Stimulated activated CD4-positive, alpha-beta T cell treated with anti-CD3 and anti-CD28 coated beads, Interleukin-2, amount 100 ng/mL, for 4 hours (primary cell): ENCODE measurements at places on chromosomes 7 and 10.
A peak's percentile ranks its signal among the peaks of the same experiment; 100 is the strongest.

- DNase-seq = no peak
Observed at GRCh38 chr10:88315755-88316154, 267.4 kb downstream of the RNLS start.

- no peak for DNase-seq
Observed at GRCh38 chr10:99619090-99619800, 994 bp downstream of the SLC25A28 start.

- DNase-seq = no peak
Observed at GRCh38 chr10:22856444-22857074, 71.3 kb upstream of the ARMC3 start.

- no peak for DNase-seq
Observed at GRCh38 chr10:56068473-56069263, 292.4 kb downstream of the ZWINT start.

DNA sequence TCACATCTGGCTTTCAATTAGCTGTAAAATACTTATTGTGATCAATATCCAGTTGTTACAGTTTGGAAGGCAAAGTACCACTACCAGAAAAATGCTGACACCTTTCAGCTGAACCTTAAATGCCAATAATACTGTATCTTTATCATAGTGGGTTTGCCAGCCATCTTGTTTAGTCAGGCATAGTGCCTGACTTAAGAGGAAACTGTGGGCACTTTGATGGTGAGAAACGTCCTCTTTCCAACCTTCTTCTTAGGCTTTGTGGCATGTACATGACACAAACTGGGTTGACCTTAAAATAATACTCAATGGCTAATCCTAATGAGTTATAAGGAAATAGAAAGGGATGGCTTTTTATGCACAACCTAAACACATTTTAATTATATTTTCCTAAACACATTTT lies 52.3 kb upstream of the PRR15 start:
- no peak for DNase-seq

- DNase-seq = no peak
Observed at GRCh38 chr7:48971173-48971572, 46.8 kb downstream of the CDC14C start.

- DNase-seq = no peak
Observed at GRCh38 chr7:145036604-145037405, 201.0 kb upstream of the TPK1 start.

DNA sequence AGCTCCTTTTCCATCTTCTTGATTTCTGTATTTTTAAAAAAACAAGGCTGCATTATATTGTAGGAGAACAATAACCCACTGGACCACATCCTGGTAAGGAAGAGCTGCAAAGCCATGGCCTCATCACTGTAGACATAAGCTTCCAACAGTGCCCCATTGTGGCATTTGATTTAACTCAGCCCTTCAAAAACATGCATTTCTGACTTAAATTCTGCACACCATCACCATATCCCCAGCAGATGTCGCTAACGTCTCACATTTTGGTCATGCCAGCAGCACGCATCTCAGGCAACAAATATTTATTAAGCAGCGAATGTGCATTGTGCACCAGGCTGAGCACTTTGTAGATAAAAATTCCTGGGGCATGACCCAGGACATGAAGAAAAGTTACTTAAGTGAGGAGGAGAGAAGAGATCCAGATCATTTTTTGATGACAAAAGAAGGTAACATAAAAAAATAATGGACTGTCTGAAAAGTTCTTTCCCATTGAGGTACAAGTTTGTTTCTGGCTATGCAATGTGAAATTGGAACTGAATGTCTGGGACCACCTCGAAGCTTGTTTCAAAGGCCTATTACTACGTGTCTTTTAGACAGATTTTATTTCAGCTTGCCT lies 164.6 kb upstream of the CDCA7L start:
- peak; percentile 41 for DNase-seq

- DNase-seq = no peak
Observed at GRCh38 chr10:69295027-69295636, 16.8 kb downstream of the HK1 start.

GRCh38 chr7:95209788-95210187 lies 114.5 kb downstream of the PON1 start:
- no peak for DNase-seq

GRCh38 chr10:119006451-119007210 lies 22.9 kb upstream of the NANOS1 start:
- DNase-seq = no peak

GRCh38 chr10:12235796-12236195 lies 39.8 kb downstream of the CDC123 start:
- DNase-seq = no peak

DNA sequence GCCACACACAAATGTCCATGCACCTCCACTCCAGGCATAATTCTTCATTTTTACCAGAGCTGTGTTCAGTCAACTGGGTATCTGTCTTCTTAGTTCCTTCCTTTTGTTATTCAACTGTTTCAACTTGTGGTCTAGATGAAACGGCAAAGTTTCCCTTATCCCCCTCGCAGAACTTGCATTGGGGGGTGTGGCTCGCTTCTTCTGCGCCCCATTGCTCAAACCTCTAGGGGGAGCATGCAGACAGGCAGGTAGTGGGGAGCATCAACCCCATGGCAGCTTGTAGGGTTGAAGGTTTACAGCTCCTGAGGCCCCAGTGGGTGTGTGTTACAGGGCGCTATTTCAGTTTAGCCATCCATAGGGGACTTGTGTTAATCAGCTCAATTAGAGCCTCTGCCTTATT lies 38.3 kb upstream of the COBL start:
- DNase-seq = no peak

DNA sequence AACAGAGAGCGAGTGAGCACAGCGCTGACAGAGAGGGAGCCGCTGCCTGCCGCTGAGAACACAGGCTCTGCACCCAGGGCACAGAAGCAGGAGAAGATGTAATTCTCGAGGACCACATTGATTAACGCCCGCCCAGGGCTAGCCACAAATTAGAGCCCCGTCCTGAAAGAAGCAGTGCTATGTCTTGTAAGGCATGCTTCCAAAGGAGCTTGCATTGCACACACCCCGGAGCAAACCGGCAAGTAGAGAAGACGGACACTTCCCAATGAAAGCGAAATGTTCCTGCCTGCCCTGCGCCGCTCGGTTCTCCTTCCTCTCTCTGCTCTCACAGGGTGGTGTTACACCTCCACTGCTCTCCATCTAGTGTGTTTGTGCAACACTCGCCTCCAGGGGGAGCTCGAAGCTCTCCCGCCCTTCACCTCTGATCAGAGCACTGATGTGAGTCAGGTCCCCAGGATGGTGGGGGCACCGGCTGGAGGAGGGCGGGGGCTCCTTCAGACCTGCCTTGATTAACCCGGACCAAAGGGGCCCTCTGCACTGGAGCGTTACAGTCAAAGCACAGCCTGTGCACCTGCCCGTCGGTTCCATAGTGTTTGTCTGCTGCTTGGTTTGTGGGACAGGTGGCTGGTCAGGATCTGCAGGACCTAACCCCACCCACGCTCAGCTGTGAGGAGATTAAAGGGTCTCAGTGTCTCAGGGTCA lies 316.5 kb downstream of the ADARB2 start:
- DNase-seq = peak; percentile 46

DNA sequence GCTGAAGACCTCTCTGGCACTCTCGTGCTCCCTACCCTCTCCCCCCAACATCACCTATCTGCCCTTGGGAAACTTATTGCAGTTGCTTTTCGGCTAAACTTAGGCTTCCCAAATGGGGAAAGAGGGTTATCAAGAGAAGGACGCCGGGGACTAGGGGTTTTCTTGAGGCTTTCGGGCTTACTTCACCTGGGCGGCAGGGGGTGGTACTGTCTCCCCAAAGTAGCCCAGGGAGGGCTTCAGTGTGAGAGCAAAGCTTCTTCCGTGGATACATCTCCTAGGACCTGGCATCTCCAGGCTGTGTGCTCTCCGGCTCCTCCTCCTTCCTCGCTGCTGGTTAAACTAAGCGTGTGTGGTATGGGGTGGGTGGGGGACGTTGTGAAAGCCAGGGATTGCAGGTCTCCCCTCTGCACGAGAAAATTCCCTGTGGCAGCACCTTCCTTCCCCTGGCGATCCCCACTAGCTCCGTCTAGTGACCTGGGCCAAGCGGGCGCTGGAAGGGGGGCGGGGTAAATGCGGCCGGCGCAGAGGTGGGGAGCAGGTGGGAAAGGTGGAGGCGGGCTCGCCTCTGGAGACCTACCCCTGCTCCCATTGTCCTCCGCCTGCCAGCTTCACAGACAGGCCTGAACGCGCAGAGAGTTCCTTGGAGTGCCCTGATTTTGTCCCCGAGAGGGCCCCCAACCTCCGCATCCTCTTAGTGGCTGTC lies 1.1 kb downstream of the PLXDC2 start:
- no peak for DNase-seq

- no peak for DNase-seq
Observed at GRCh38 chr10:118508863-118509262, 86.6 kb downstream of the PRLHR start.

DNA sequence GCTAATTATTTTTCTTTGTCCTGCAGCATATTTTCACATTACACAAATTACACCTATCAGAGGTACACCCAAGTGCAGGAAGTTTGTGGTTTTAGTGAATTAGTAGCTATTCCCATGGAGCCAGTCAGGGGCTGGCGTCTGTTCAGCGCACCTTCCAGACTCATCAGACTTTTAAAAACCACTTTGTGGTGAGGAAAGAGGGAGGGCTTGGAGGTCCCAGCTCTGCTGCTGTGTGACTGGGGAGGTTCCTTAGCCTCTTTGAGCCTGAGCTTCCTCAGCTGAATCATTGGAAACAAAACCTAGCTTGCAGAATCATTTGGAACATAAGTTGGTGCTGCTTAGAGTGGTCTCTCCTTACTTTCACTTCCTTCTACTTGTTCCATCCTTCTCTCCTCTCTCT lies 175.4 kb downstream of the SORCS3 start:
- no peak for DNase-seq

- no peak for DNase-seq
Observed at GRCh38 chr10:85967594-85967993, 399.0 kb downstream of the GRID1 start.

DNA sequence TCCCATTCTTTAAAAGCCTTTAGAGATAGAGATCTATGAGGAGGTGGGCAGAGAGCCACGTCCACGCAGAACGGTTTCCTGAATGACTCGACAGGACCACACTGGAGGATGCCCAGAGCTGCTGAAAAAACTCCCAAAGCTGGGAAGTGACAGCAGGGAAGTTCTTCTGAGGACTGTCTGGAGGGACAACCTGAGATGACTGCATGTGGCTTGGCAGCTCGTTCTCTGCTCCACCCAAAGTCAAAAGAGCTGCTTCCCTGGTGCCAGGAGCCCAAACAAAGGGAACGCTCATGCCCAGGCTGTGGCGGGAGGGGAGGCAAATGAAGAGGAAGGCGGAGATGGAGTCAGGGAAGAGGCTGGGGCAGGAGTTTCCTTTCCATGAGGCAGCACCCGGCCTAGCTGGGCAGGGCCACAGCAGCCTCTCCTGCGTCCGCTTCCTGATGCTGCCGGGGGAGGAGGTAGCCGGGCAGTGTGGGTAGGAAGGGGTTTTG lies 95.4 kb downstream of the CCDC3 start:
- no peak for DNase-seq

- no peak for DNase-seq
Observed at GRCh38 chr7:157570531-157571200, 233.9 kb downstream of the DNAJB6 start.

- DNase-seq = no peak
Observed at GRCh38 chr10:30365278-30365677, 16.2 kb upstream of the MTPAP start.

DNA sequence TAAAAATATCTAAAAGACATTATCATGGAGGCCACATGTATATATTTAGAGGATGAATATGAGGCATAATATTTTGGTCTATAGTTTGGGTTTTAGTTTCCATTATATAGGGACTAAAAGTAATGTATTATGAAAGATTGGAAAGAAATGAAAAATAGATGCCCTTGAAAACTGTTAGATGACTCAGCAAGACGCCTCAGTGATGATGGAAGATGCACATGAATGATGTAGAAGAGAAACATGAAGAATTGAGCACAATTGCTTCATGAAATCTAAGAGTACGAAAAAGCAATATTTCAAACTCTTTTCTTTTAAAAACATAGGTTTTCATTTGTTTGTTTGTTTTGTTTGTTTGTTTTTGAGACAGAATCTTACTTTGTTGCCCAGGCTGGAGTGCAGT lies 89.8 kb downstream of the ARL4A start:
- DNase-seq = no peak

GRCh38 chr7:44284216-44284615 lies 41.2 kb downstream of the CAMK2B start:
- DNase-seq = no peak

GRCh38 chr7:106871793-106872571 lies 6.9 kb downstream of the PIK3CG start:
- DNase-seq = no peak

- no peak for DNase-seq
Observed at GRCh38 chr7:127715901-127716300, 63.9 kb downstream of the SND1 start.

GRCh38 chr7:127380479-127380878 lies 12.0 kb downstream of the ZNF800 start:
- DNase-seq = no peak

GRCh38 chr10:102509387-102509786 lies 5.6 kb downstream of the SUFU start:
- DNase-seq = no peak

DNA sequence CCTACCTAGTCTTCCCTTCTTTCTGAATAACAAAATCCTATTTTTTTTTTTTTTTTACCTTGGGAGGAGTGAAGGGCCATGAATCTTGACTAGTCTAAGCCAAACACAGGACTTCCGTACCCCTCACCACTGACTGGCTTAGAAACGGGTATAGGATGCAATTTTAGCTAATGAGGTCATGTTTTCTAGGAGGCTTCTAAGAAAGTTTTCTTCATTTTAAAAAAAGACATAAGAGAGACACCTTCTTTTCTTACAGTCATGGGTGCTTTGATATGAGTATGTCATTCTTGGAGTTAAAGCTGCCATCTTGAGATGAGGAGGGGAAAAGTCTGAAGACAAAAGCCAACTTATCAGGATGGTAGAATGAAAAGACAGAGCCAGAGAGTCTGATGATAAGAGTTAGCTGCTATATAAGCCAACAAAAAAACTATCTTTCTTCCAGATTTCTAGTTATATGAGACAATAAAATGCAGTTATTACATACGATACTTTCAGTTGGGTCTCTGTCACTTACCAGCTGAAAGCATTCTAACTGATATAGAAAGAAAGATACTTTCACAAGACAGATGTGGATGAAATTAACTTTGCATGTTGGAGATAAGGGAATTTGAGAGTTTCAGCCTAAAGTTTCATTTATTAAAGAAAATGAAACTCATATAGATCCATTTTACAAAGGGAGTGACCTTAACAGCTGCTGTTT lies 34.0 kb downstream of the ZNF438 start:
- no peak for DNase-seq

DNA sequence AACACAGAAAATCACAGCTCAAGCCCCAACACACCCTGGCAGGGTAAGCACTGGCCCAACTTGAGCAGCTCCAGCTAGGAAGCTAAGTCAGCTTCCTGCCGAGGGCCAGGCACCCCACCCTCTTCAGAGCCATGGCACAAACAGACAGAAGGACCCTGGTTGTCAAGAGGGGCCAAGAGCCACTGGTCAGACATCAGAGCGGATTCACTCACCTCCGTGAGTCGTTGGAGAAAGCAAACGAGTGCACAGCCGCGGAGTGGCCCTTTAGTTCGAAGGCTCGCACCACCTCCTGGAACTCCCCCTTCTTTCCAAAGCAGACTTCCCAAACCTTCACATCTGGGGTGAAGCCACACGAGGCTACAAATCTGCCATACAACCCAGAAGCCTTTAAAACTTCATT lies 7.4 kb downstream of the TBL2 start:
- no peak for DNase-seq

- no peak for DNase-seq
Observed at GRCh38 chr7:110983822-110984456, 107.0 kb upstream of the LRRN3 start.

- DNase-seq = no peak
Observed at GRCh38 chr10:103184615-103185014, 8.5 kb downstream of the NT5C2 start.

- no peak for DNase-seq
Observed at GRCh38 chr10:9302140-9302746, 1247.8 kb downstream of the GATA3 start.
